Memory B cell (primary cell): ENCODE measurements at places on chromosomes 5 and 9.

DNA sequence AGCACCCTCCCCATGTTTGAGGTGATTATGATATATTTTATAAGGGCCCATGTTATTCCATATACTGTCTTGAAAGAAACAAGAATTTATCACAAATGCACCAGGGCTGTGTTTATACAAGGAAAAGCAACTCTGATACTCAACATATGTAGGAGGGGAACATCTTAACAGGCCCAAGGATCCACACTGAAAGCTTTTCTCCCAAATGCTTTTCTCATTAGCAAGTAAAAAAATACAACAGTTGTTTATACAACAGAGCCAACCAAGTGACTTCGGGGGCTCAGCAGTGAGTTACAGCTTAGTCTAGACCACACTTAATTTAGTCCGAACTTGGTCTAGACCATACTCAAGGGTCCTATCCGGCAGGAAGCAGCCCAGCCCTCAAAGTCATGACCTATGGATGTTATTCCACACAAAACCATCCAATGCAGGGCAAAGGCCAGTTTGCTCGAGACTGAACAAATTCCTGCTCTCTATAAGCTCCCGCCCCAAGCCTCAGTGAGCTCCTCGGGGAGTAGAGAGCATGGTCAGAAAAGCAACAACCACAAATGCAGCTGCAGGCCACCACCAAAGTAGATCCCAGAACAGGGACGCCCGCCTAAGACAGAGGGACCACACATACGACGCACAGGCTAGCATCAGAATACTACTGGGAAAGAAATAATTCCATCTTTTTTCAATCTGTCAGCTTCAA, 6.8 kb downstream of the GZMK start:
- peaks cover 3% of the 10 kb centered on the region for H3K27me3 ChIP-seq
- H3K36me3 ChIP-seq, result no peaks in the 10 kb centered on the region
- peaks cover 2% of the 10 kb centered on the region for H3K4me1 ChIP-seq
- H3K4me3 ChIP-seq, result no peak overlapping the region
- no peak overlapping the region for H3K27ac ChIP-seq

- no peak for DNase-seq
- peaks cover 10% of the 10 kb centered on the region for H3K27me3 ChIP-seq
- H3K4me1 ChIP-seq, result peaks cover 2% of the 10 kb centered on the region
Measured at GRCh38 chr5:160747987-160748386, 104.0 kb downstream of the ATP10B start.

DNA sequence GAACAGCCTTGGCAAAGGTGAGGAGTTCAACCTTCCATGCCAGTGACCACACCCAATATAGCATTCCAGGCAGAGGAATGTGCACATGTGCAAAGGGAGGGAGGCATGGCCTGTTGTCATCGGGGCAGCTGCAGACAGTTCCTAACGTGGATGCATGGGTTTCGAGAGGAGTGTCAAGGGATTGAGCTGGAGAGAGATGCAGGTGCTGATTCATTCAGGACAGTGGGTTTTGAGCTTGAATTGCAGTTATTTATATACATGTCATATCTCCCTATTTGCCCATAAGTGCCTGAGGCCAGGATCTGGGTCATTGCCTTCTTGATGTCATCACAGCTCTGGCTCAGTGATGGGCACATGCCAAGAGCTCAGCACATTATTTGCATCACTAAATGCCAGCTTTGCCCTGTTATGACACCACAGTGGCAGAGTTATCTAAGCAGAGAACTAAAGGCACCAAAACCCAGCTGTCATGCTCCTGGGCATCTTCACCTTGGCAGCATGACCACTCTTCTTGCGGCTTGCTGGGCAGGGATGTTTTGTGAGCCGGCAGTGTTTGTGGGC, 278.0 kb downstream of the NTRK2 start:
- no peak overlapping the region for H3K4me3 ChIP-seq
- H3K27me3 ChIP-seq, result peaks cover 6% of the 10 kb centered on the region
- no peak overlapping the region for H3K27ac ChIP-seq
- no peak for DNase-seq

DNA sequence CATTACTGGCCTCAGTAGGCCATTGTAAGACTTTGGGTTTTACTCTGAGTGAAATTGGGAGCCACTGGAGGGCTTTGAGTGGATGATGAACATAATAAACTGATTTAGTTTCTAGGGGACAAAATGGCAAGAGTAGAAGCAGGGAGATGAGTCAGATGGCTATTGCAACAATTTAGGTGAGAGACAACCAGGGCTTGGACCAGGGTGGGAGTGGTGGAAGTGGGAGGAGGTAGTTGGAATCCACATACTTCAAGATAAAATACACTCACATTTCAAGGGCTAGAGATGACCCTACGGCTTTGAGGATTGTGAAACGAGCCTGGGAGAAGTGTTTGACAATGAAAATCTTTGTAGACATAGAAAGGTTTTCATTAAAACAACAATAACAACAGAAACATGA, 136.3 kb downstream of the ACTBL2 start:
- no peak for DNase-seq
- H3K36me3 ChIP-seq, result no peaks in the 10 kb centered on the region
- H3K27ac ChIP-seq, result no peak overlapping the region
- H3K4me1 ChIP-seq, result no peaks in the 10 kb centered on the region

- DNase-seq, result no peak
- H3K4me3 ChIP-seq, result no peak overlapping the region
- no peak overlapping the region for H3K27ac ChIP-seq
Measured at GRCh38 chr5:174518512-174518911, 205.9 kb upstream of the MSX2 start.

GRCh38 chr5:169577951-169578350, 5.6 kb upstream of the SPDL1 start:
- no peak for DNase-seq
- no peak overlapping the region for H3K27ac ChIP-seq
- H3K4me3 ChIP-seq, result no peak overlapping the region
- H3K4me1 ChIP-seq, result peaks cover 6% of the 10 kb centered on the region
- H3K36me3 ChIP-seq, result no peaks in the 10 kb centered on the region

- no peak overlapping the region for H3K27ac ChIP-seq
- peaks cover 9% of the 10 kb centered on the region for H3K27me3 ChIP-seq
- H3K4me3 ChIP-seq, result no peak overlapping the region
- DNase-seq, result no peak
- no peaks in the 10 kb centered on the region for H3K36me3 ChIP-seq
Measured at GRCh38 chr9:136084063-136084944, 10.8 kb downstream of the NACC2 start.

GRCh38 chr5:151213803-151214613, 9.9 kb downstream of the CCDC69 start:
- peak; percentile 57 for DNase-seq
- H3K4me1 ChIP-seq, result peaks cover 68% of the 10 kb centered on the region
- peaks cover 13% of the 10 kb centered on the region for H3K36me3 ChIP-seq
- no peaks in the 10 kb centered on the region for H3K27me3 ChIP-seq
- H3K4me3 ChIP-seq, result peak overlapping the region; percentile 78

DNA sequence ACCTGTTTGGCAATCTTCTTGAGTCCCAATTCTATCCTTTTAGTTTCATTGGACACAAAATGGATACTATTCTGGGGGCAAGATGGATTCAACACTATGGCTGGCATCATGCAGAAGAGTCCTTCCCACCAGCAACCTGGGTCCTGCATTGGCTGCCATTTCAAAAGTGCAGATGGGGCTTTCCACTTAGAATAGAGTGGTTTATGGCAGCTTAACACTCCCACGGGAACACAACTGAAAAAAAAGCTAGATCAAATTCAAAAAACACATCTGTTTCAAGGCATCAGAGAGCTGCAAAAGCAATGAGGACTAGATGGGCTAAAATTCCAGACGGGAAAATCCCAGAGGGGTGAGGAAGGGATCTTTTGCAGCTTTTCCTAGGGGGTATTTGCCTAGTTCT, 11.2 kb upstream of the HMHB1 start:
- H3K36me3 ChIP-seq, result no peaks in the 10 kb centered on the region
- DNase-seq, result no peak
- H3K27ac ChIP-seq, result no peak overlapping the region
- H3K4me3 ChIP-seq, result no peak overlapping the region

DNA sequence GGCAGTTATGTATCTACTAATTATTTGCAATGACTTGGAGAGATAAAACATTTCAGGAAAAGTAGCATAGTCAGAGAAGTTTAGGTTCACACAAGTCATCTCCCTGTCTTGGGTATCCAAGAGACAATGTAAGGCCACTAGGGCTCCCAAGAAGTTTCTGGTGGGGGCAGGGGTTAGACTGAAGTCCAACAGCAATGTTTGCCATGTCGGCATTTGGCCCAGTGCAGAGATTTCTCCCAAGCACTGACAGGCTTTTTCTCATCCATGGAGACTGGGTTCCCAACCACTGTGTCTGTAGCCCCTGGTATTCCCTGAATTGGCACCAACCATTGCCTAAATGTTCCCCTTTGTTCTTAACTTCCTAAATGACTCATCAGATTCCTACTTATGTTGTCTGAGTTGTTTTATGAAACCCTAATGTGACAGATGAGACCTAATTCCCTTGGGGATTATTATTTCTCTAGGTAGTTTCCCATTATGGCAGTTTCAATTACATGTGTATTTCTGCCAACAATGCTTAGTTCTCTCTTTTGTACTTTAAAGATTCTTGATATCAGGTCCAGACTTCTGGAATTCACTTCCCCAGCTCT, 103.6 kb upstream of the EGFLAM start:
- no peak overlapping the region for H3K4me3 ChIP-seq
- peaks cover 4% of the 10 kb centered on the region for H3K27me3 ChIP-seq
- no peaks in the 10 kb centered on the region for H3K4me1 ChIP-seq
- no peak overlapping the region for H3K27ac ChIP-seq

DNA sequence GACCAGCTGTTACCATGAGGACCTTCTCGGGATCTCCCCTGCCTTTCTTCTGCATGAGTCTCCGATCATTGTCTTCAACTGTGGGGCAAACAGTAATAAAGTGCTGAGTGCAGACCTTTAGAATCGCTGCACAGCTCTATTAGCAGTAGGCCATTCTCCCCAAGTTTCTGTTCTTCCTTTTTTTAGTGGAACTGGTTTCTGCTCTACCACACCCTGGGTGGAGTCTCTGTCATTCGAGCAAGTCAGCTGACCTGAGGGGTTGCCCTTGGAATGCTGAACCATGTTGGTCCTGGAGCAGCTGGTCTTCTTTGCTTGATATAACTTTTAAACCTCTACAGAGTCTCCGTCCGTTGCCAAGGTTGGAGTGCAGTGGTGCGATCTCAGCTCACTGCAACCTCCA, 33.4 kb upstream of the GNPDA1 start:
- no peak overlapping the region for H3K4me3 ChIP-seq
- no peaks in the 10 kb centered on the region for H3K4me1 ChIP-seq
- DNase-seq, result no peak
- H3K36me3 ChIP-seq, result no peaks in the 10 kb centered on the region

- DNase-seq, result no peak
- H3K4me3 ChIP-seq, result no peak overlapping the region
- peaks cover 3% of the 10 kb centered on the region for H3K4me1 ChIP-seq
- H3K27me3 ChIP-seq, result no peaks in the 10 kb centered on the region
Measured at GRCh38 chr5:39947657-39948056, 522.9 kb upstream of the DAB2 start.

DNA sequence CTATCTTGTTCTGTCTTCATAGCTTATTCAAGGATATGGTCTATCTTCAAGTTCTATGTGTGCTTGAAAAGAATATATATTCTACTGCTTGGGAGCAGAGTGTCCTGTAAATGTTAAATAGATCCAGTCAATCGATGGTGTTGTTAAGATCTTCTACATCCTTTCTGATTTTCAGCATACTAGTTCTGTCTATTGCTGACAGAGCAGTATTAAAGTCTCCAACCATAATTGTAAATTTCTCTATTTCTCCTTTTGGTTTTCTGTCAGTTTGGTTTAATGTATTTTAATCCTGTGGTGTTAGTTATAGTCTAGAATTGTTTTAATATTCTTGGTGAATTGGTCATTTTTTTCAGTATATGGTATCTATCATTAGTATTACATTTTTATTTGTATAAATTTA, 124.0 kb upstream of the COX7C start:
- no peaks in the 10 kb centered on the region for H3K36me3 ChIP-seq
- no peak for DNase-seq
- no peak overlapping the region for H3K27ac ChIP-seq
- peaks cover 2% of the 10 kb centered on the region for H3K4me1 ChIP-seq
- H3K27me3 ChIP-seq, result no peaks in the 10 kb centered on the region

- H3K4me1 ChIP-seq, result peaks cover 9% of the 10 kb centered on the region
- peaks cover 15% of the 10 kb centered on the region for H3K27me3 ChIP-seq
- H3K4me3 ChIP-seq, result no peak overlapping the region
- DNase-seq, result no peak
Measured at GRCh38 chr5:133753856-133754255, 141.5 kb upstream of the FSTL4 start.

- peaks cover 11% of the 10 kb centered on the region for H3K4me1 ChIP-seq
- DNase-seq, result no peak
- H3K27ac ChIP-seq, result no peak overlapping the region
- H3K27me3 ChIP-seq, result peaks cover 7% of the 10 kb centered on the region
- H3K36me3 ChIP-seq, result peaks cover 2% of the 10 kb centered on the region
- H3K4me3 ChIP-seq, result peak overlapping the region; percentile 34
Measured at GRCh38 chr9:136850866-136851775, 1.0 kb upstream of the MAMDC4 start.

- no peaks in the 10 kb centered on the region for H3K4me1 ChIP-seq
- no peaks in the 10 kb centered on the region for H3K36me3 ChIP-seq
- DNase-seq, result no peak
- no peak overlapping the region for H3K4me3 ChIP-seq
Measured at GRCh38 chr9:118882684-118883083, 486.6 kb downstream of the BRINP1 start.

DNA sequence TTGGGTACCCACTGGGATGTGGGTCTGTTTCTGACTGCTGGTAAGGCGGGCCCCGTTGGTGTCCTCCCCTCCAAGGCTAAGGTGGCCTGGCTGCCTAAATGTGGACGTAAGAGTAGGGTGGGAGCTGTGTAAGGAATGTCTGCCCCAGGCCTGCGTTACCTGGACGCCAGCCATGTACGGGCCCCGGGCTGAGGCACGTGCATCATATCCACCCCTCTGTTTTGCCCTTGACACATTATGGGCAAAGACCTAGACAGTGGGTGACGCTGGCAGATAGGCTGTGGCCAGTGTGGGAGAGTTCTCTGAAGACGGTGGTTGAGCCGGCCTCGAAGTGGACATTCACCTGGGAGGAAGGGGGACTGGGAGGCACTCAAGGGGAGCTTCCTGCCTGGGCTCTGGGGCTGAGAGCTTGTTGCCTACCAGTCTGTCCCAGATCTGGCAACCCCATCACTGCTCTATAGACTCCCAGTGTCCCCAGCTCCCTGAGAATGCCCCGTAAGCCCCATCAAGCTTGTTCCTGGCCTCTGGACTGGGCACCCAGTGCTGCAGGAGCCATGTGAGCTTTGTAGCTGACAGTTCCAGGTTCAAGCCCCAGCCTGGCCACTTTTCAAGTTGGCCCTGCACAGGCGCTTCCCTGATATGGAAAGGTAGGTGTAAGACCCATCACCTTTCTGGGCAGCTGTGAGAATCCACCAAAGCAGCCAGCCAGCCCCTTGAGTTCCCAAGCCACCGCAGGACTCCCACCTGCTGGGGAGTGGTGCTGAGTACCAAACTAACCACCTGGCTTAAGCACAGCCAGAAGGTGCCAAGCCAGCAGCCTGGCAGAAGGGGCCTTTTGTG, 3.2 kb upstream of the PRR7 start:
- peaks cover 17% of the 10 kb centered on the region for H3K36me3 ChIP-seq
- peaks cover 31% of the 10 kb centered on the region for H3K4me1 ChIP-seq
- peak overlapping the region; percentile 95 for H3K27ac ChIP-seq

- peaks cover 12% of the 10 kb centered on the region for H3K4me1 ChIP-seq
- no peak overlapping the region for H3K4me3 ChIP-seq
- no peak for DNase-seq
- H3K36me3 ChIP-seq, result peaks cover 16% of the 10 kb centered on the region
Measured at GRCh38 chr5:96677496-96677895, 15.3 kb downstream of the CAST start.

GRCh38 chr5:149913436-149914419, 30.9 kb downstream of the PDE6A start:
- H3K27me3 ChIP-seq, result peaks cover 6% of the 10 kb centered on the region
- H3K27ac ChIP-seq, result peak overlapping the region; percentile 24
- no peaks in the 10 kb centered on the region for H3K36me3 ChIP-seq
- H3K4me1 ChIP-seq, result peaks cover 5% of the 10 kb centered on the region
- DNase-seq, result no peak
- H3K4me3 ChIP-seq, result no peak overlapping the region
